CD8-positive, alpha-beta memory T cell (primary cell): ENCODE measurements at places on chromosomes 11 and 22. TPM values are rescaled to one million over a fixed set of nuclear protein-coding genes. Genes with fewer than 3 reads are reported as not detected.

GRCh38 chr11:95487391-95487790 is 256.4 kb upstream of the SESN3 start:
- H3K4me1 ChIP-seq: no peaks in the 10 kb centered on the region
- no peak overlapping the region for H3K4me3 ChIP-seq
- H3K27me3 ChIP-seq: no peaks in the 10 kb centered on the region
- H3K36me3 ChIP-seq: no peaks in the 10 kb centered on the region
- DNase-seq: no peak

The KCNQ1 gene
- 3.4 TPM for total RNA-seq

The P2RY6 gene
- 0.20 TPM for total RNA-seq

The SMTNL1 gene
- not detected for total RNA-seq

The ARHGEF17 gene
- total RNA-seq: not detected

The MEI1 gene
- 33.9 TPM for total RNA-seq

DNA sequence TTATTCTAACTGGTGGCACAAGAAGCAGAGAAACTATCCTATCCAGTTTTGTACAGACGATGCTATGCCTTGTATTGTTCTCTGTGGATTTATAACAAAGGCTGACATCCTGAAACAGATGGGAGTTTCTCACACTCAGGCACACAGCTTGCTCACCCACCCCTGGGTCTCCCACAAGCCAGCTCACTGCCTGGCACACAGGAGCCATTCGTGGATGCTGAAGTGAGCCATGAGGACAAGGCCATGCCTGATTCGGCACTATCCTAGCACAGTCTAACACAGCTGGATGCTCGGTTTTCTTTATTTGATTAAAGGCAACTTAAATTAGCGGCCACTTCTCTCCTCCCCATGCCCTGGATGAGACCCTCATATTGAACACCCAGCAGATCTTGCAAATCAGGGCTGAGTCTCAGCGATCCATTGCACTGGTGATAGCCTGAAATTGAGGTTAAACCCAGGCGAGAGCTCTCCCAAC is 25.7 kb upstream of the TMPRSS4 start:
- H3K36me3 ChIP-seq: no peaks in the 10 kb centered on the region
- no peak for DNase-seq
- H3K27me3 ChIP-seq: no peaks in the 10 kb centered on the region
- H3K4me1 ChIP-seq: peaks cover 70% of the 10 kb centered on the region
- H3K27ac ChIP-seq: peak overlapping the region; percentile 29
- peak overlapping the region; percentile 44 for H3K4me3 ChIP-seq

GRCh38 chr11:36475192-36475591 is 34.9 kb downstream of the TRAF6 start:
- no peaks in the 10 kb centered on the region for H3K4me1 ChIP-seq
- no peaks in the 10 kb centered on the region for H3K36me3 ChIP-seq
- DNase-seq: no peak
- H3K27ac ChIP-seq: no peak overlapping the region

DNA sequence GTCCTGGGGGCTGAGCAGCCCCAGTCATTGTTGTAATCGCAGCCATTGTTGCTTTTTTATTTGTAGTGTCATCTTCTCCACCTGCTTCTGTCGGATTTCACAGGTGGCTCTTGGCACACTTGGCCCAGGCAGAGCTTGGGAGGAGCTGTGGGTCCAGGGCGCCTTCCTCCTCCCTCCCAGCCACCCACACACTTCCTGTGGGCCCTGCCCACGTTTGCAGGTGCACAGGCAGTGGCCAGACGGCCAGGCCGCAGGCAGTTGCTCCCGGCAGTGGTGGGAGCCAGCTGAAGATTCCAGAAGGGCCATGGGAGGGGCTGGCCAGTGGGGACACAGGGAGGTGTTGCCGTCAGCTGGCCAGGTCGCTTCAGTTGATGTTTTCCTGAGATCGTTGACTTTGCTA is 1191.9 kb downstream of the BRD1 start:
- no peak for DNase-seq
- H3K36me3 ChIP-seq: no peaks in the 10 kb centered on the region
- H3K27me3 ChIP-seq: no peaks in the 10 kb centered on the region
- H3K27ac ChIP-seq: no peak overlapping the region

The KMT2A gene
- total RNA-seq: 80.0 TPM

The TMPRSS4 gene
- not detected for total RNA-seq

DNA sequence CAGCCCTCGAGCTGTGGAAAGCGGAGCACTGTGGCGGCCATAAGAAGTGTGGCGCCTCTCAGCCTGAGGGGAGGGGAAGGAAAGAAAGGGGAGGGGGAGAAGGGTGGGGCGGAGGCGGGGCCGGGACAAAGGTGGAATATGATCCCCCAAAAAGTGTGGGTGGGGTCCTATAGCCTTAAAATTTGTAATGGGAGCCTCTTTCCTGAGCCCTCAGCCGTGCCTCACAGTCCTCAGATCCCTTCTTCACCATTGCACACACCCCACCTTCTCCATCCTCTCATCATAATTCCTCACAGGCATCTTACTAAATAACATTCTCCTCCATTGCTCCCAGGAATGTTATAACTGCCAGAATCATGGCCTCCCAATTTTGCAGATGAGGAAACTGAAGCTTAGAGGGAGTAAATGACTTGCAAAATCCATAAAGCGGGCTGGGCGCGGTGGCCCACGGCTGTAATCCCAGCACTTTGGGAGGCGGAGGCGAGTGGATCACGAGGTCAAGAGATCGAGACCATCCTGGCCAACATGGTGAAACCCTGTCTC is 600 bp upstream of the RAB6A start:
- H3K27me3 ChIP-seq: no peaks in the 10 kb centered on the region
- peak overlapping the region; percentile 71 for H3K4me3 ChIP-seq
- H3K4me1 ChIP-seq: peaks cover 31% of the 10 kb centered on the region
- no peak for DNase-seq

- no peaks in the 10 kb centered on the region for H3K27me3 ChIP-seq
- no peaks in the 10 kb centered on the region for H3K4me1 ChIP-seq
- no peak overlapping the region for H3K27ac ChIP-seq
- H3K4me3 ChIP-seq: no peak overlapping the region
Measured at GRCh38 chr11:83826078-83826477, 539.9 kb upstream of the CCDC90B start.

The MMP13 gene
- not detected for total RNA-seq

GRCh38 chr11:60844045-60844869 is 2.3 kb downstream of the CCDC86 start:
- H3K27me3 ChIP-seq: no peaks in the 10 kb centered on the region
- no peak overlapping the region for H3K27ac ChIP-seq
- no peak overlapping the region for H3K4me3 ChIP-seq
- peaks cover 37% of the 10 kb centered on the region for H3K4me1 ChIP-seq
- H3K36me3 ChIP-seq: no peaks in the 10 kb centered on the region

DNA sequence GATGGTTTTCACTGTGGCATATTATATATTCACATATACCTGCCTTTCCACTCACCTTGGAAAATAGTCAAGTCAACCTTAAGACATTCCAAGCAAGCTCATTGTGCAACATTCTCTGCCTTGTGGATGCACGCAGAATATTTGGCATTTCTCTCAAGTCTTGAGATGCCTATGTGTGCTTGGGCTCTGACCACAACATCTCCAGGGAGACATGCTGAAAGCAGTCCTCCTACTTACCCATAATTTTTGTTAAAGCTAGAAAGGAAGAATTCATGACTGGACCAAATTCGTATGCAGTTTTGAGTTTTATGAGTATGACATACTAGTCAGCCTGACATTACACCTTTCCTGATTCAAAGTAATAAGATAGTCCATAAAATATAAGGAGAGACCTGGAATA is 684.0 kb downstream of the OPCML start:
- H3K27me3 ChIP-seq: no peaks in the 10 kb centered on the region
- H3K27ac ChIP-seq: no peak overlapping the region
- no peak for DNase-seq

The DERL3 gene
- total RNA-seq: 5.4 TPM

GRCh38 chr11:133886029-133886428 is 40.7 kb upstream of the SPATA19 start:
- H3K27me3 ChIP-seq: peaks cover 3% of the 10 kb centered on the region
- no peaks in the 10 kb centered on the region for H3K36me3 ChIP-seq
- H3K4me3 ChIP-seq: no peak overlapping the region
- no peak overlapping the region for H3K27ac ChIP-seq

The OSBPL5 gene
- 2.6 TPM for total RNA-seq

The PGGHG gene
- 81.0 TPM for total RNA-seq

DNA sequence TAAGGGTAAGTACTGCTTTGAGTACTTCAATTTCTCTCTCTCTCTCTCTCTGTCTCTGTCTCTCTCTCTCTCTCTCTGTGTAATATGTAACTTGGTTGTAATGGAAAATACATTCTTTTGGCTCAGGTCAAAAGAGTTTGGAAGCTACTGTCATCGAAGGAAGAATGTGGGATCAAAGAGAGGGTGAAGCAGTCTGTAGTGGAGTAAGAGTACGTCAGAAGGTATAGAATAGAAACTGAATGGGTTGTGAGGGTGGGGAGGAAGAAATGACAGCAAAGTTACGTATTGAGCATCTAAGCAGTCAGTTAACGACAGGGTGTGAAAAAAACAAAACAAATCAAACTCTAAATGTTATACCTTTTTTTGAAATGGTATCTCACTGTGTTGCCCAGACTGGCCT is 10.0 kb downstream of the NCAM1 start:
- H3K36me3 ChIP-seq: no peaks in the 10 kb centered on the region
- H3K4me1 ChIP-seq: no peaks in the 10 kb centered on the region
- no peak overlapping the region for H3K27ac ChIP-seq
- no peak for DNase-seq

DNA sequence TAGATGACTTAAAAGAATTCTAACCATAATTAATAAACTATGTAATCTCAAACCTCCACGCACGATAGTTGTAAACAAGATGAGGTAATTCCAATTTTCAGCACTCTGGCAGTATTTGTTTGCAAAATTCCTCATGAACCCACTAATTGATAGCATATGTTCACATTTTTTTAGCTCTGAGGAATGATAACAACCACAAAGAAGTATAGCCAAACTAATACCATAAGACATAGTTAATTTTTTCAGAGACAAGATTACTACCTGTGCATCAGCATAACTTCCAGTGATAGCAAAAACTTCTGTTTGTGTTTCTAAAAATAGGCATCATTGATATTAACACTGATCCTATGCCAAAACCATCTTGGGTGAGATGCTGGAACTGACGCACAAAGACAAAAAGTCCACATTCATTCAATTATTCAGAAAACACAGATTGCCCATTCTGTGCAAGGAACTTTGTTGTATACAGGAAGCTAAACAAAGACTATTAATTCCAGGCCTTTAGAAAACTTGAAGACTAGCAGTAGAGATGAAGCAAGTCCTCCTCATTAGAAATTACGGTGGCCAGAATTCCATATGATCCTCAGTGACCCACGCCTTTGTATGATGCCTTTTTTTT is 57.7 kb downstream of the PDGFD start:
- H3K4me1 ChIP-seq: no peaks in the 10 kb centered on the region
- DNase-seq: no peak
- no peaks in the 10 kb centered on the region for H3K27me3 ChIP-seq
- H3K4me3 ChIP-seq: no peak overlapping the region
- H3K27ac ChIP-seq: no peak overlapping the region
- no peaks in the 10 kb centered on the region for H3K36me3 ChIP-seq

- no peaks in the 10 kb centered on the region for H3K4me1 ChIP-seq
- DNase-seq: no peak
- no peaks in the 10 kb centered on the region for H3K36me3 ChIP-seq
- H3K27ac ChIP-seq: no peak overlapping the region
Measured at GRCh38 chr11:17551347-17552040, 4.4 kb downstream of the OTOG start.

GRCh38 chr11:112583261-112583893 is 322.7 kb upstream of the PLET1 start:
- no peaks in the 10 kb centered on the region for H3K27me3 ChIP-seq
- H3K4me1 ChIP-seq: no peaks in the 10 kb centered on the region

DNA sequence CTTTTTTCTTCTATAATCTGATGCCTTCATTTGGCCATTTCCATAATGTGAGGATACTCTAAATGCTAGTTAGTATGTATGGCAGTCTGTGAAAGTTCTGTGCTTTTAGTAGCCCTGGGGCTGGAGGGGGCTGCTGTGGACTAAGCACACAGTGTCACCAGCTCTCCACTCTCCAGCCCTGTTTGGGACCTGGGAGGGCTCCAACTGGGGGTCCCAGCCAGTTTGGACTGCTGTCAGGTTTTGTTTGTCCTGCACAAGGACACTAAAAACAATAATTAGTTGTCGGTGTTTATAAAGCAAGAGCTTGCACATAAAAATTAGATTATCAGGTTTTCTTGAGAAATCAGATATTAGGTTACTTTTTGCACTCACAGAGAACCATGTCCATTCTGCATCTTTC is 103.1 kb downstream of the LDLRAD3 start:
- no peaks in the 10 kb centered on the region for H3K27me3 ChIP-seq
- no peak for DNase-seq
- H3K36me3 ChIP-seq: no peaks in the 10 kb centered on the region
- no peaks in the 10 kb centered on the region for H3K4me1 ChIP-seq
- no peak overlapping the region for H3K27ac ChIP-seq

GRCh38 chr11:70262951-70263350 is 7.5 kb upstream of the PPFIA1 start:
- no peaks in the 10 kb centered on the region for H3K4me1 ChIP-seq
- H3K27ac ChIP-seq: no peak overlapping the region
- no peaks in the 10 kb centered on the region for H3K36me3 ChIP-seq
- no peak for DNase-seq
- no peak overlapping the region for H3K4me3 ChIP-seq
- no peaks in the 10 kb centered on the region for H3K27me3 ChIP-seq

The CALCA gene
- not detected for total RNA-seq

DNA sequence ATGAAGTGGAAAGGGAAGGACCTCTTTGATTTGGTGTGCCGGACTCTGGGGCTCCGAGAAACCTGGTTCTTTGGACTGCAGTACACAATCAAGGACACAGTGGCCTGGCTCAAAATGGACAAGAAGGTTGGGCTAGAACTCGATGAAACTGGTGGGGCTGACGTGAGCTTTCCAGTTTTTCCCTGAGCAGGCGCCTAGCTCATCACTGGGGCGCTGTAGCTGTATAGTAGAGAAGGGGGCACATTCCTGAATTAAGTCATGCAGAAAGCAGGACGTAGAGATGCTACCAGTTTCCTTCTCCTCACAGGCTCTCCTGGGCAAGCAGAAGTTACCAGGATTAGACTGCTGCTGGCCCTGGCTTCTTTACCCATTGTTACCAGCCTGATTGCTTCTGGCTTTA is 33.3 kb downstream of the NF2 start:
- H3K27me3 ChIP-seq: no peaks in the 10 kb centered on the region
- peaks cover 5% of the 10 kb centered on the region for H3K4me1 ChIP-seq
- no peaks in the 10 kb centered on the region for H3K36me3 ChIP-seq
- H3K27ac ChIP-seq: no peak overlapping the region
- H3K4me3 ChIP-seq: no peak overlapping the region

DNA sequence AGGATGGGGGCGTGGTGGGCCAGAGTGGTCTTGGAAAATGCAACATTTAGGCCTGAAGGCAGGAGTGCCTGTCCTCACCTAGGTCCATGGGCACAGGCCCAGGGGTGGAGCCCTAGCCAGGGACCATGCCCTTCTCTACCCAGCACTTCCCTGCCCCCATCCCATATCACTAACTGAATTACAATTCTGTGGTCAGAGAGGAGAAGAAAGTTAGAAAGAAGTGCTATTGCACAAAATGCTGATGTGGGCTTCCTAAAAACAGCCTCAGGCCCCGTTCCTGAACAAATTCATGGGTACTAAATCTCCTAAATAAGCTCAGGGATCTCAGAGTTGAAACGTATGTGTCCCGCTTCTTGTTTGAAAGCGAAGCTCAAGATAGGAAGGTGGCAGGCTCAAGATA is 3.5 kb upstream of the ASRGL1 start:
- H3K27ac ChIP-seq: no peak overlapping the region
- no peak for DNase-seq
- H3K4me1 ChIP-seq: peaks cover 4% of the 10 kb centered on the region
- H3K27me3 ChIP-seq: peaks cover 4% of the 10 kb centered on the region
- no peak overlapping the region for H3K4me3 ChIP-seq
